Large intestine (tissue), 12 donors: ENCODE measurements at places on chromosomes 2 and 18.

GRCh38 chr2:119178776-119179175 lies 20.2 kb upstream of the C1QL2 start:
- H3K36me3 ChIP-seq, result no peaks in the 10 kb centered on the region
- H3K27me3 ChIP-seq, result no peaks in the 10 kb centered on the region
- H3K27ac ChIP-seq, result no peak overlapping the region
- DNase-seq, result no peak
- no peak overlapping the region for H3K4me3 ChIP-seq

GRCh38 chr2:24365051-24365450 lies 4.7 kb upstream of the ITSN2 start:
- DNase-seq, result peak; percentile 69
- no peaks in the 10 kb centered on the region for H3K27me3 ChIP-seq
- peaks cover 22% of the 10 kb centered on the region for H3K4me1 ChIP-seq

GRCh38 chr18:1048032-1048431 lies 143.4 kb downstream of the ADCYAP1 start:
- no peak overlapping the region for H3K27ac ChIP-seq
- H3K4me3 ChIP-seq, result no peak overlapping the region
- H3K4me1 ChIP-seq, result no peaks in the 10 kb centered on the region
- no peaks in the 10 kb centered on the region for H3K36me3 ChIP-seq
- DNase-seq, result no peak

GRCh38 chr18:59885579-59886163 lies 14.1 kb upstream of the PMAIP1 start:
- DNase-seq, result no peak
- no peak overlapping the region for H3K4me3 ChIP-seq
- H3K27me3 ChIP-seq, result no peaks in the 10 kb centered on the region
- H3K4me1 ChIP-seq, result peaks cover 26% of the 10 kb centered on the region
- no peaks in the 10 kb centered on the region for H3K36me3 ChIP-seq

- no peaks in the 10 kb centered on the region for H3K27me3 ChIP-seq
- no peaks in the 10 kb centered on the region for H3K4me1 ChIP-seq
- no peak overlapping the region for H3K27ac ChIP-seq
- no peak overlapping the region for H3K4me3 ChIP-seq
Observed at GRCh38 chr2:181203412-181203811, 223.0 kb downstream of the UBE2E3 start.

- H3K36me3 ChIP-seq, result peaks cover 38% of the 10 kb centered on the region
- no peaks in the 10 kb centered on the region for H3K27me3 ChIP-seq
- H3K4me1 ChIP-seq, result no peaks in the 10 kb centered on the region
- H3K4me3 ChIP-seq, result no peak overlapping the region
- H3K27ac ChIP-seq, result no peak overlapping the region
Observed at GRCh38 chr2:45545943-45546342, 65.1 kb downstream of the SRBD1 start.
